ENCODE measurements at places on chromosomes 16 and 17.

- DNase-seq, result no peak
Measured at GRCh38 chr17:5962371-5962770, 107.8 kb upstream of the WSCD1 start.

GRCh38 chr17:64538508-64539130 is 31.8 kb downstream of the CEP95 start:
- no peak for DNase-seq

DNA sequence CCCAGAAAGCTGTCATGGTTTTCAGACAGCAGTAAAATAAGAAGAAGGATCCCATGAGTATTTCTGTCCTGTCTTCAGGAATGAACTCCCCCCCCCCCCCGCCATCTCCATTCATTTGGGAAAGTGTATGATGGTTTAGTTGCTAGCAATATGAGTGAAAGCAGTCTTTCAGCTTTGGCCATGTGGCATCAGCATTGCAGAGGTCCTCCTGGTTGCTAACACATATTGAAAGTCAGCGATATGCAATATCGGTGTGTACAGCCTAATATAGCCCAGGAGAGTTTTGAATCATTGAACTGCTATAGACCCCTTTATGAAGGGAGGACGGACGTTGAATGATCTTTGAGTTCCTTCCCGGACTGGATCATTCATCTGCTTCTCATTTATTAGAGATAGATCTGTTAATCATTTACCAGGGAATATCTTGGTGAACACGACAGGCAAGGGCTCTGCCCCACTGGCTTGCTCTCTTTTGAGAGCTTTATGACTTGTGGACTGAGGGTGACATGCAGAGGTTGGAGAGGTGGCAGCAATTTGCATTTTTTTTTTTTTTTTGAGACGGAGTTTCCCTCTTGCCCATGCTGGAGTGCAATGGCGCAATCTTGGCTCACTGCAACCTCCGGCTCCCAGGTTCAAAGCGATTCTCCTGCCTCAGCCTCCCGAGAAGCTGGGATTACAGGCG is 25.2 kb downstream of the DEF8 start:
- DNase-seq, result no peak

GRCh38 chr17:40171750-40172149 is 5.5 kb upstream of the RAPGEFL1 start:
- no peak for DNase-seq

GRCh38 chr17:15381707-15382106 is 40.3 kb upstream of the TEKT3 start:
- no peak for DNase-seq

DNA sequence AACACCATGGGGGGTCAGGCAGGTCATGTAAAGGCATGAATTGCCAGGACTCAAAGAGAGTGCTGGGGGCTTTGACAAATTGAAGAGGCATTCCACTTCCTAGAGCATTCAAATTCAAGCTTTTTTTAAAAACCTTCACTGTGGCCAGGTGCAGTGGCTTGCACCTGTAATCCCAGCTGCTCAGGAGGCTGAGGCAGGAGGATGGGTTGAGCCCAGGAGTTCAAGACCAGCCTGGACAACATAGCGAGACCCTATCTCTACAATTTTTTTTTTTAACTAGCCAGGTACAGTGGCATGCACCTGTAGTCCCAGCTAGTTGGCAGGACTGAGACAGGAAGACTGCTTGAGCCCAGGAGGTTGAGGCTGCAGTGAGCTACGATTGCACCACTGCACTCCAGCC is 17.2 kb downstream of the ABCC12 start:
- no peak for DNase-seq

DNA sequence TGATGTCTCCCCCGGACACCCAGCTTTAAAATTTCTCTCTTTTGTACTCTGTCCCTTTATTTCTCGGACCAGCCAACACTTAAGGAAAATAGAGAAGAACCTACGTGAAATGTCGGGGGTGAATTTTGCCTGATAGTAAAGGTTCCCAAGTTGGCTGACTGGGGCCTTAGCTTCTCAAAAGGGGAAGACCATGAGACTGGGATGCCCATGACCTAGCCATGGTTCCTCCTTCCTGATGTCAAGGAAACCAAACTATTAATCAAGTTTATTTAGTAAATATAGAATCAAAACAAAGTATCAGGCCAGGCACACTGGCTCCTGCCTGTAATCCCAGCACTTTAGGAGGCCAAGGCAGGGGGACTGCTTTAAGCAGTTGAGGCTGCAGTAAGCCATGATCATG is 2.4 kb upstream of the EIF1 start:
- no peak for DNase-seq

- DNase-seq, result peak; percentile 70
Measured at GRCh38 chr17:37527249-37527851, 37.7 kb downstream of the DUSP14 start.

DNA sequence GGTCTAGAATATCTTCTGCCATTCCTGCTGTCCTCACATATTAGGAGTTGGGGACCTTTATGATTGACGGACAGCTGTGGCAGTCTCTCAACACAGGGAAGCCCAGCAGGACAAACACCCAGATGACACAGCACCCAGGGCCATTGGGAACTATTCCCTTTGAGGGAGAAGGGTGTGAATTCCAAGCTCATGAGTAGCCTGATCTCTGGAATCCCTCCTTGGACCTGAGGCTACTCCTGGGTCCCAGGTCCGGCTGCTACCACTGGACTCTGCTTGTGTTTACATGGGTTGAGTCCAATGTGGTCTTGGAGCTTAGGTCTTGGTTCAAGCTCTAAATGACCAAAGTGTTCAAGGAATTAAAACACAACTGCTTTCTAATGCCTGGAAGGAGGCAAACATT is 78.9 kb downstream of the SLC6A2 start:
- DNase-seq, result no peak

DNA sequence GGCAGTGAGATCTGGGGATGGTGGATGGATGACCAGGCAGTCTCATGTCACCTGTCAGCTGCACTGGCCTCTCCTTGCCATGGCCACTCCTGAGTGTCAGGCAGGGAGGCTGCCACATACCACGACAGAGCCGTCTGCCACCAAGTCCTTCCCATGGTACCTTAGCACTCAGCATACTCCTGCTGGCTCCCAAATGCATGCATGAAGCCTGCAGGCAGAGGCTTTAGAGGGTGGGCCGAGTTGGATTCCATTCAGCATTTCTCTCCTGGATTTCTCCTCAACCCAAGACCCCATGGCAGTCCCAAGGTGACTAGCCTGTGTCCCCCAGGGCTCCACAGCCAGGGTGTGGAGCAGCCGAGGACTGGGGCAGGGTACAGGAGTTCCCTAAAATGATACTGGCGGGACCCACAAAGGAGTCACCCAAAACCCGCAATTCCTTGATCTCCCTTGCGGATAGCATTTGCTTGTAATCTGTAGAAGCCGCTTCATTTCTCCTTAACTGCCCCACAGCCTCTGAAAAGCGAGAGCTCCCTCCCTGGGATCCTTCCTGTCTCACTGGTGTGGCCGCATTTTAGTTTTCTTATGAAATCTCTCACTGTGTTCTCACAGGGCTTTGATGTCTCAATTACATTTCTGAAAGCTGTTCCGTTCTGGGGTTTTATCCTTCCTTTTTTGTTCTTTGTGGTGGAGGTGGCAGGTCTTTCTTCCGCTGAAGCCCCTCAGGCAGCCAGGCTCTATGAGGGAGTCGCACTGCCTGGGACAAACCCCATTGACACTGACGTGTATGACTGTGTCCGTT is 141.4 kb downstream of the SOCS1 start:
- DNase-seq, result no peak

- DNase-seq, result no peak
Measured at GRCh38 chr17:68238871-68239253, 9.0 kb upstream of the AMZ2 start.

GRCh38 chr17:69557339-69557738 is 142.8 kb downstream of the MAP2K6 start:
- DNase-seq, result no peak

- peak; percentile 96 for DNase-seq
Measured at GRCh38 chr16:27202923-27203506, 311 bp upstream of the KDM8 start.

DNA sequence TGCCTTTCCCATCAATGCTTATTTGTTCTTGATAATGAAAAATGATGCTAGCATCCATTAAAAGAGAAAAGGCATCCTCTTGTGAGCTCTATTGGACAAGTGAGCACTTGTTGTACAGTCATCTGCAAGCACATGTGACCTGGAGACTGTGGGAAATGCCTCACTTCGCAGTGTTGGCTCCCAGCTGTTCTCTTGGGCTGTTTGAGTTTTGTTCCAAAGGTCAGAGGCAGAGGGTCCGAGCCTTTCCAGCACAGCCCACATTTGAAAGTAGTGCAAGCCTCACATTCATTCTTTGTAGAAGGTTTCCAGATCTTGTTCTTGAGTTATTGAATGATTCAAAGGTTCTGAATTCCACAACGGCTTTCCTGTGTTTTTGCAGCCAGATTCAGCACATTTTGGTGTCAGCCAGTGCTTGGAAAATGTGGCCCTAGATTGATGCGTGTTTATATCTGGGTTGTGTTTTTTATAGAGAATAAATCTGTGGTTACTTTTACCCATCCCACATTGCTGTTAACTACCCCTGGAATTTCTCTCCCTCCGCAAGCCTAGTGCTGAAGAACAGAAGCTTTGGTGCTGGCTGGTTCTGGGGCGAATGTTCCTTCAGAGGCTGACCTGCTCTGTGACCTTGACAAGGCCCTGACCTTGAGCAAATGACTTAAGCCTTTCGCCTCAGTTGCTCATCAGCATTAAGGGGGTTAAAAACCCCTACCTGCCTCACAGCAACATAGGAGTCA is 49.8 kb downstream of the CDH1 start:
- peak; percentile 60 for DNase-seq

DNA sequence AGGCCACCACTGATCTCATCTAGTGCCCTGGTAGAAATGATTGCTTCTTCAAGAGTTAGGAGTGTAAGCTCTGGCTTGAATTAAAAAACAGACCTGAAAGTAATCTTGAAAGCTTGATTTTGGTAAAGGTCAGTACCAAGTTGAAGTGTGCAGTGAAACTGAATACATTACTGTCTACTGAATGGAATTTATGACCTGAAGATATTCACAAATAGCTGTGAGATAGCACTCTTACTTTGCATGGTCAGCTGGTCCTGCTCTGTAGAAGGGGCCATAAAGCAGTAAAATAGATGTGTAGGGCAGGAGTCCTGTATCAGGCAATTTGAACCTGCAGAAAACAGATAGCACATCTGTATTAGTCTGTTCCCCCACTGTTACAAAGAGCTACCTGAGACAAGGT is 78.6 kb downstream of the MYH13 start:
- no peak for DNase-seq

DNA sequence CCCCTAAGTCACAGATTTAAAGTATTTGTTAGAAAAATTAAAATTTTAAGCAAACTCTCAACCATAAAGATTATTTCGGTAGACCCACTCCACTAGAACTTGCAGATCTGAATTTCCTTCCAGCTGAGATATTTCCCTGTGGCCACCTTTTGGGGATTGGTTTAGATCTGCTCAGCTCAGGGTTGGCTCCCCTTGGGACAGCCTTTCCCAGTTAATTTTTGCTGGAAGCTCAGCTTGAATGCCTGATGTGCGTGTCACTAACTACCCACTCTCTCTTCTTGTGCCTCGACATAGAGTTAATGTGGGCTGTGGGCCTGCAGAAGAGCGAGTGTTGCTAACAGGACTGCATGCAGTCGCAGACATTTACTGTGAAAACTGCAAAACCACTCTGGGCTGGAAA is 57.6 kb downstream of the YPEL2 start:
- DNase-seq, result no peak

GRCh38 chr17:5209396-5209795 is 17.7 kb upstream of the ZNF594 start:
- DNase-seq, result no peak
